ENCODE measurements at places on chromosomes 2 and 18.
A peak's percentile ranks its signal among the peaks of the same experiment; 100 is the strongest.

DNA sequence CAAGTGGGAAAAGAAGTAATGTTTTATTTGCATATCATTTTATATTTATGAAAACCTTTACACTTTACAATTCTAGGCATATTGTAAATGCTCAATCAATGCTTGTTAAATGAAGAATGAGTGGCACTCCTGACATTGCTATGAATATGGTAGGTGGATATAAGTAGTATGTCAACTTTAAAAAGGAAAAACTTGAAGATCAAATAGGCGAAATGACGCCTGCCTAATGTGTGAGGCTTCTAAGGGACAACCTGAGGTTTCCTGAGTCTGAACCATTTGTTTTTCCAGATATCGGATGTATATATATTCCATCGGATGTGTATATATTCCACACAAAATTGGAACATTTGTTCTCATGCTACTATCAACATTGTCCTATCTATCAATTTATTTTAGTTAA is 1.4 kb downstream of the STAT4 start:
- no peak for DNase-seq

- peak; percentile 11 for DNase-seq
Observed at GRCh38 chr2:16635791-16636699, 29.6 kb downstream of the CYRIA start.

DNA sequence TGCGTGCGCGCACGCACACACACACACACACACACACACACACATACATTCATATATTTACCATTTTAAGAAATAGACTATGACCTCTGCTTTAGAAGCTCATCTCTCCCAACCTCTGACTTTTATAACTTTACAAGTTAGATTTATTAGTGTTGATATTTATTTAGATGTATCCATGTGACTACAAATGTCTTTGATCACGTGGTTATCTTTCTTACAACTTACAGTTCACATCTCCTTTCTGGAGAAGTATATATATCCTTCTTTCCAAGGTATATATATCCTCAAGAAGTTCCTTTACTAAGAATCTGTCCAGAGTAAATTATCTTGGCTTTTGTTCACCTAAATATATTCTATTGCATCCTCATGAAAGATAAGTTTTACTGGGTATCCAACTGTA is 16.3 kb upstream of the LTBP1 start:
- no peak for DNase-seq

- no peak for DNase-seq
Observed at GRCh38 chr2:27118525-27119329, at the start of gene CGREF1. Gene CGREF1 (minus strand): TSS chr2:27119128. CDS start chr2:27104366, 14,762 bp downstream.

GRCh38 chr18:48996901-48997463 is 46.2 kb upstream of the SMAD7 start:
- DNase-seq, result no peak

- DNase-seq, result no peak
Observed at GRCh38 chr2:128237911-128238697, 80.6 kb downstream of the HS6ST1 start.

DNA sequence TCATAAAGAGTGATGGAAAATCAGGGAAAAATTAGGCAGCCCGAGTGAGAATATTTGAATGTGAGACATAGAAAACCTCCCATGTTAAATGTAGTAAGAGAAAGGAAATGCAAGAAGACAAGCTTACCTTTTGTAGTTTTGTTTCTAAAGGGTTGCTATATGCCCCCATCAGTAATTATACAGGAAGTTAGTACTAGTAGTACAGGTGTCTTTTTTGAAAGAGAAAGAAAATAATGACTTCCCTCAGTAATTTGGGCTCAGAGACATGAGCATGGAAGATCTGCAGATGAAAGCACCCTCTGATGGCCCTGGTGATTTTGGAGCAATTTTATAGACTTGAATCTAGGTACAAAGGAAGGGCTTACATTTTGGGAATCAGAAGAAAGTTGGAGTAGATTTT is 80.8 kb downstream of the RHBDD1 start:
- no peak for DNase-seq

- no peak for DNase-seq
Observed at GRCh38 chr2:212088353-212088752, 450.2 kb downstream of the ERBB4 start.

DNA sequence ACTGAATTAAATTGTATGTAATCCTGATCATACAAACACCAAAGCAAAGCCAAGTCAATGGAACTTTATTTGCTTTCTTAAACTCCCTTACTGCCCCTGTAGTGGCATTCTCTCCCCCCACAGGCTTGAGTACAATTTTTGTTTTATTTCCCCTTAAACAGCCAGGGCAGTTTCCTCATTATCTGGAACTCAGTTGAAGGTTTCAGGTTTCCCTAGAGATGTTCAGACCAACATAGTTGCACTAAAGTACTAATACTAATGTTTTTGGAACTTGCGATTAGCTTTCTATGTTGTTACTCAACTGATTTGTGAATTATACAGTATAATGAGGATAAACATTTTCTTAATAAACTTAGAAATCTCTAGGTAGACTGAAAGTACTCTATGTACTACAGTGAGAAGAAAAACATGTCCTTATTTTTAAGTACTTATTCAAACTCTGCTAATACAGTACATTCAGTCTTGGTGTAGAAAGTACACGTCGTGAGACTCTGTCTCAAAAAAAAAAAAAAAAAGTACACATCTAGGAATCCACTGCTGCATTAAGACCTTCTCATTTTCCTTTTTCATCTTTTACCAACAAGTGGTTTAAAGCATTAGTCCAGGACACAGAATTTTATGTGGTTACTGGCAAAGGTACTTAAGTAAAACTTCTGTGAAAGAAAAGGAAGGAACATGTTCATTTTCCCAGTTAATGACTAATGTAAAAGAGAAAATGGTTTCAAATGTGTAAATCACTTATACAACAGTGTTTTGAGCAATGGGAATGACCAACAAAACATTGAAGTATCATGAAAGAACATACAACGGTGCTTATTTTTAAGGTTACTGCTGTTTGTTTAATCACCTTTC is 209.5 kb upstream of the SMAD7 start:
- no peak for DNase-seq

- no peak for DNase-seq
Observed at GRCh38 chr2:120402067-120402433, 56.1 kb downstream of the INHBB start.

GRCh38 chr18:78793313-78794070 is 186.1 kb upstream of the SALL3 start:
- no peak for DNase-seq

DNA sequence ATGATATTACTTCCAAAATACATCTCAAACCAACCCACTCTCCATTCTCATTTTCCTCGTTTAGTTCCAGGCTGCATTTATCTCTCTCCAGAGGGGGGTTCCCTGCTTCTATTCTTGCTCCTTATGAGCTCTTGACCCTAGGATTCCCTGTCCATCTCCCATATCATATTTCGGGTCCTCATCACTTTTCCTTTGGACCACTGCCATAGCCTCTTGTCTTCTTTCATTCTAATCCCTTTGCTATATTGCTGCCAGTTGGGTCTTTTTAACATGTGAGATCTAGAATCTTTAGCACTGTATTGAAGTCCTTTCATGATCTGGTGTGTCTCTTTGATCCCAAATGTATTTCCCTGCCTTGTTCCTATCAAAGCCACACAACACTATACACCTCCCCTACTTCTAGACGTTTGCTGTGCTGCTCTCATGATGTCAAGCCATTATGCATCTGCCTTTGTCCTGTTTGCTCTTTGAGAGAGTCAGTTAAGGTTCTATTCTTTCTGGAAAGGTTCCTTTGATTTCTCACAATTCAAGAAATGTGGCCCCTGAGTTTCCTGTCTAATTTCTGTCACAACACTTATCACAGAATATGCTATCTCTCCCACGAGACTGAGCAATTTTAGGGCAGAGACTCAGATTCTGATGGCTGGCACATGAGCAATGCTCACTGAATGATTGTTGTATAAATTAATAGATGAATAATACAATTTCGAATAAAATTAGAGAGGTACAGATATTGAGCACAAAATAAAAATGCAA is 43.2 kb upstream of the SESTD1 start:
- DNase-seq, result no peak

DNA sequence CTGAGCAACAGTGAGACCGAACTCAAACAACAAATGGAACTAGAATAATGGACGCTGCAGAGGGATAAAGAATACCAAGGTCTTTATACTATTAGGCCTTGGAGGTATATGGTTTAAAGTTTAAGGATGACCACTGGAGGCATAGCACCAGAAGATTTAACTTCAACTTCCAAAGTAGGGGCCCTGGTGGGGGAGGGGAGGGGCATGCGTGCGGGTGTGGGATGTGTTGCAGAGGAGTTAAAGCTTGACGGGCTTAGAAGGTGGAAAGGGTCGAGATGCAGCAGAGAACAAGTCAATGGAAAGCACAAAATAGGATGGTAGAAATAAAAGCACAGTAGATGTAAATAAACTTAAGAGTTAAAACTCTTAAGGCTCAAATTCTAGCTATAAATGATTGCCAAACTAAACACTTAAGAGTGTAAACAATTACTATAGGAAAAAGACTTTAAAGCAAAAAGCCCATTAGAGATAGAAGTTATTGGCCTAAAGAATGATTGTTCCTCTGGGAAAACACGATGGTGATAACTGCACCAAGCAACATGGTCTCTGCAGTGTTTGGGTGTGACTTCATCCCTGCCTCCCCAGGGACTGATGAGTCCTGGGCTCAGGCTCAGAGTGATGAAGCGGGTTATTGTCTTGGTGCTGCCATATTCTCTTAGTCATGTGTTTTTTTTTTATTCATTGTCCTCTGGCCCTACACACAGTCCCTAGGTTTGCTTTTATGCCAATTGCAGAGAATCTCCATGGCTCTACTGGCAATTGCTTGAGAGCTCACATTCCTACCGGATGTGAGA is 13.0 kb downstream of the RRM2 start:
- no peak for DNase-seq

DNA sequence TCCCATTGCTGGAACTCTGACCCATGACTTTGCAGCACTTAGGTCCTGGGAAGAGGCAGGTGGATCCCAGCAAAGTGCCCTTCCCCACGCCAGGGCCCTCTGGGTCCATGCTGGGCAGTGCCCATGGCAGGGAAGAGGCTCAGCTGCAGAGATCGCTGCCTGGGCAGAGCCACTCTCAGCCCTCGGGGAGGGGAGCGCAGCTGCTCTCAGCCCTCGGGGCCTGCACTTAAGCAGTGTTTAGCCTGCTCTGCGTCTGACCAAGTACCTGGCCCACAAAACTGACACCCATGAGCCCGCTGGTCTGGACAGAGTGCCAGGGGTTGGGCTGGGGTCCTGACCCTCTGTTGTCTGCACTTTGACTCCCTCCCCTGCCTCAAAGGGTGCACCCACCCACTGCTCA is 46.3 kb downstream of the AQP12A start:
- DNase-seq, result no peak

DNA sequence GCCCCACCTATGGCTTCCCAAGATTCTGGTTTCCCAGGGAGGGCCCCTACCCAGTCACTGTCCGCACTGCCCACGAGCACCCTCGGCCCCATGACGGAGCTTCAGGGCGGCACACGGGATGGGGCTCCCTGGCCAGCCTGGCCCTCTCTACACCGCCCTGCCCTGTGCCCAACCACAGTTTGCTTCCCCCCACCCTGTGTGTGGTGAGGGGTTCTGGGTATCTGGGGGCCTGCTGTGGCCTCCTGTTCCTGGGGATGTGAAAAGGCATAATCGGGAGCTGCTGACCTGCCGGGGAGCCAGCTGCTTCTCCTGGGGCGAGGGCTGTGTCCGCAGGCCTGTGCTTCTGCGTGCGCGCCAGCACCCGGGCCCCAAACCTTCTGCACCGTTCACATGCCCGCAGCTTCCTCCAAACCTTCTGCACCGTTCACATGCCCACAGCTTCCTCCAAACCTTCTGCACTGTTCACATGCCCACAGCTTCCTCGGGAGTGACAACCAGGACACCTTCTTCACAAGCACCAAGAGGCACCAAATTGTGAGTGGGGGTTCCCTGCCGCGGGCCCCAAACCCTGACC is 12.4 kb downstream of the ANO7 start:
- DNase-seq, result no peak

GRCh38 chr2:40281021-40281940 is 170.6 kb downstream of the SLC8A1 start:
- peak; percentile 77 for DNase-seq

DNA sequence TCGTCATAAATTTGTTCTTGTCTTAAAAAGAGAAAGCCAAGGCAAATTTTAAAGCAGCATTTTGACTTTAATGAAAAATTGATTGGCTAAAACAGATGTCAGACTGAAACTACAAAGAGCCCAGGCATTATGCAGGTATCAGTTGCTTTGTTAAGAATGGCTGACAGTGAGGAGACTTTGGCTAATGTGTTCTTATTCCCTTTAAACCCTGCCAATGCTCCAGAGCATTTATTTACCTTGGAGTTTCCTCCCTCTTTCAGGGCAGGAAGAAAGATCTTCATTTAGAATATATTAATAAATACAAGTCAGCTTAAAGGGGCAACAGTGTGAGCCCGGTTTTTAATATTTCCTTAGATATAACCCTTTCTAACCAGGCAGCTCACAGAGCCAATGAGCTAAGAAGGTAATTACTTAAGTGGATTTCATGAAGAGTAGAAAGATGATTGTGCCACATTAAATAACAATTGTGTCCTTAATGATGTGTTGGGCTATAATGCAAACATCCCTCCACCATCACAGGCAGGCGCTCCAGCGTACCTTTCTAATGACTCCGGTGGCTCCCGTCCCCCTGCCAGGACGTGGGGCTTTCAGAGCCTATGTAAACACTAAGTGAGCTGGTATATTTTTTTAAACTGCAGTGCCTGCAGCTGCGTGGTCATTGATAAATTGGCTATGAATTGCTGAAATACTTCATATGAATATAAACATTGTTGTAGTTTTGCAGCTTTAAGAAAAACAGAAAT is 349.4 kb upstream of the POU3F3 start:
- no peak for DNase-seq

DNA sequence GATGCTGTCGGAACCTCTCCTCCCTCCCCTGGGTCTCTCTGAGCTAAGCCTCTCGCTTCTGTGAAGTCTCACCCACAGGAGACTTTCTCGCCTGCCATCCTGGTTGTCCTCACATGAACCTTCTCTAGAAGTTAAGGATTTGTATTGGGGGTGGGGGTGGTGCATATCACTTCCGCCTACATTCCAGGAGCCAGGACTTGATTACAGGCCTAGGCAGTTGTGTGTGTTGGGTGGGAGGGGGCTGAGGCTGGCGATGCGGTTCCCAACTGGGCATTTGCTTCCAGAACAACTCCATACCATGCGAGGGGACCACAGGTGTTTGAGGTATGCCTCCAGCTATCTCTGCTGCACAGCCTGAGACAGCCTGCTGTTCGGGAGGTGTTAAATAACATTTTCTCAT is 56.8 kb upstream of the MGAT4A start:
- no peak for DNase-seq

DNA sequence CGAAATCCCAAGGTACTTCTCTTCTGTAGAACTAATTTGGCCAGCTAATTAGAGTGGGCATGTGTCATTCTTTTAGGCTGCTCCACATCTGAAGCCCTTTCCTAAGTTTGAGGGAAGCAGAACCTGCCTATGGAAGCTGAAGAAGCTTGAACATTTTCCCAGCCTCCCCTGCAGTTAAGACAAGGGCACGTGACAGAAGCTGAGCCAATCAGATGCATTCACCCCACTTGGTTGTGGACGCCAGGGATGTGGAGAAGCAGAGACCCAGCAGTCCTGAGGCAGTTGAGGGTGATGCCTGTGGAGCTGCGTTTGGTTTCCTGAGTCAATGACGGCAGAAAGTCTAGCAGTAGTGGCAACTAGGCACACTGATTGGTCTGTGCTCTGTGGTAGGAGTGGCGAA is 26.1 kb upstream of the CERS6 start:
- DNase-seq, result no peak

- DNase-seq, result no peak
Observed at GRCh38 chr2:75476761-75477160, 84.0 kb downstream of the EVA1A start.

- DNase-seq, result no peak
Observed at GRCh38 chr2:220948579-220948978, 623.5 kb downstream of the EPHA4 start.

Measured in RPMI8226 (cell line).